C1 segment of cervical spinal cord (tissue), 14 donors: ENCODE measurements at places on chromosomes 13 and 19.

- no peak for DNase-seq
These were observed 51.1 kb downstream of the OLFM4 start for GRCh38 chr13:53079691-53080090.

DNA sequence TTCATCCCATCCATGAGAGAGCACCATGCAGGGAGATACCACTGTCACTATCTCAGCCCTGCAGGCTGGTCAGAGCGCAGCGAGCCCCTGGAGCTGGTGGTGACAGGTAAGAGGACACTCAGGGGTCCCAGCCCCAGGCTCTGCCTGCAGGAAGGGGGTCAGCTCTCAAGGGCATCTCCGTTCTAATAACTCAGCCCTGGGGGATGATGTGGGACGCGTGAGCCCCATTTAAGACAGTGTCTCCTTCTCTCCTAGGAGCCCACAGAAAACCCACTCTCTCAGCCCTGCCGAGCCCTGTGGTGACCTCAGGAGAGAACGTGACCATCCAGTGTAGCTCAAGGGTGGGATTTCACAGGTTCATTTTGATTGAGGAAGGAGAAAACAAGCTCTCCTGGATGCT is 15.5 kb upstream of the KIR3DL3 start:
- DNase-seq, result no peak

GRCh38 chr19:16280306-16280705 is 44.3 kb upstream of the KLF2 start:
- no peak for DNase-seq

GRCh38 chr19:8738377-8738776 is 16.9 kb downstream of the OR2Z1 start:
- no peak for DNase-seq

GRCh38 chr13:111642156-111642767 is 321.8 kb downstream of the TEX29 start:
- no peak for DNase-seq

DNA sequence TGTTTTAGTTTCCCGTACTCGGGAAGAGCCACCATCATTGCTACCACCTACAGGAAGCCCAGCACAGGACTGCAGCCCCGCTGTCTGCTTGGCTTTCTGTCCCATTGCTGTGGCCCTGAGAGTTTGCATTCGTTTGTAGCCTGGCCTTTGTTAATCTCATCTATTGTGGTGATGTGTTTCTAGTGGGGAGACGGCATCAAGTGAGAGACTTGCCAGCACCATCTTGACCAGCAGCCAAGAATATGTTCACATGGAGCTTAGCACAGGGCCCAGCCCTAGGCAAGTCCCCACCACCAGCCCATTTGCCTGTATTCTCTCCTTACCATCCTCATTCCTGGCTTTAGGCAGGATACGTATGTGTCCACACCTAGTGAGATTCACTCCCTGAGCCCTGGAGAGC is 17.3 kb upstream of the OVOL3 start:
- DNase-seq, result no peak
